ENCODE measurements at places on chromosomes 13 and 19.

- DNase-seq, result no peak
These were observed 920.0 kb downstream of the UQCRFS1 start for GRCh38 chr19:28292822-28293500.

GRCh38 chr13:98143601-98144026, 720 bp downstream of the FARP1 start:
- DNase-seq, result no peak

DNA sequence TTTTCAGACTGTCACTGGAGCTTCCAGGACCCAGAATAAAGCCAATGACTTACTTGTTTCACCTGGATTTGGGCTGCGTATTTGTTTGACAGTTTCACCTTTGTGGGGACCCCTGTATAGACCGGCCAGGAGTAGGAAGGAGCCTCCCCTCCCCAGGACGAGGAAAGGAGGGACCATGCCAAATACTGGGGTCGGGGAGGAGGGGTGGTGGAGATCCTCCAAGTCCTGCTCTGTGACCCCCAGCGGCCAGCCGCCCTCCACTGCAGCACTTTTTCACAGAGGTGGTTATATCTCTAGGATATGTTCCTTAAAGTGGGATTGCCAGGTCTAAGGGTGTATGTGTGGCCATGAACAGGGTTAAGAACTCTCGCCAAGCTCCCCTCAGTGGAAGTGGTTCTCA, 25.7 kb upstream of the ZNF492 start:
- DNase-seq, result no peak

DNA sequence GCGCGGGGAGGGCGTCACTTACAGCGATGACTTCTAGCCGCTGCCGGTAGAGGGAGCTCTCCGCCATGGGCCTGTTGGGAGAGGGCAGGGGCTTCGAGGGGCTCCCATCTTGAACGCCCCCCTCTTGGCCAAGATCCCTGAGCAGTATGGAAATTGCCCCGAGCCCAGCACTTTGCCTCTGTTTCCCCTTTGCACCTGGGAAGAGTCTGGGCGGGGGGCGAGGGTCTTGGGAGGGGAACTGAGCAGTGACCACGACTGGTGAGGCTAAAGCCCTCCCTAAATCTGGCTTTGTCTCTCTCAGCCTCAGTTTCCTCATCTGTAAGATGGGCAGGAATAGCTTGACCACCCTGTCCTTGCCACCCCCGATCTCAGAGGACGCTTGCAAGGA, 2.8 kb downstream of the PALM3 start:
- no peak for DNase-seq

DNA sequence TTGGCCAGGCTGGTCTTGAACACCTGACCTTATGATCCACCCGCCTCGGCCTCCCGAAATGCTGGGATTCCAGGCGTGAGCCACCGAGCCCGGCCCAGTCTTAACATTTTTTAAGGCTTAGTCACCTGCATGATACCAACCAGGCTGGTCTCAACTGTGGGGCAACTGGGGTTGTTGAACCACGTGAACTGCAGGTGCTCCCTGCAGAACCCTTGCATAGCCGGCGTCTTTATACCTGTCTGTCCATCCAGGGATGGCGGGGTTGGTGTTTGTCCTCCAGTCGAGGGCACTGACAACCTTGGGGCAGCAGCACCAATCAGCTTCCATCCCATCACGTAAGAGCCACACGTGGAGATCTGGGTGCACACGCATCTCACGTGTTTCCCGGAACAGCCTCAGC, 24.8 kb upstream of the LILRA2 start:
- DNase-seq, result no peak
